ENCODE measurements at places on chromosomes 5 and 9. TPM values are rescaled to one million over a fixed set of nuclear protein-coding genes. Genes with fewer than 3 reads are reported as not detected.
A peak's percentile ranks its signal among the peaks of the same experiment; 100 is the strongest.

DNA sequence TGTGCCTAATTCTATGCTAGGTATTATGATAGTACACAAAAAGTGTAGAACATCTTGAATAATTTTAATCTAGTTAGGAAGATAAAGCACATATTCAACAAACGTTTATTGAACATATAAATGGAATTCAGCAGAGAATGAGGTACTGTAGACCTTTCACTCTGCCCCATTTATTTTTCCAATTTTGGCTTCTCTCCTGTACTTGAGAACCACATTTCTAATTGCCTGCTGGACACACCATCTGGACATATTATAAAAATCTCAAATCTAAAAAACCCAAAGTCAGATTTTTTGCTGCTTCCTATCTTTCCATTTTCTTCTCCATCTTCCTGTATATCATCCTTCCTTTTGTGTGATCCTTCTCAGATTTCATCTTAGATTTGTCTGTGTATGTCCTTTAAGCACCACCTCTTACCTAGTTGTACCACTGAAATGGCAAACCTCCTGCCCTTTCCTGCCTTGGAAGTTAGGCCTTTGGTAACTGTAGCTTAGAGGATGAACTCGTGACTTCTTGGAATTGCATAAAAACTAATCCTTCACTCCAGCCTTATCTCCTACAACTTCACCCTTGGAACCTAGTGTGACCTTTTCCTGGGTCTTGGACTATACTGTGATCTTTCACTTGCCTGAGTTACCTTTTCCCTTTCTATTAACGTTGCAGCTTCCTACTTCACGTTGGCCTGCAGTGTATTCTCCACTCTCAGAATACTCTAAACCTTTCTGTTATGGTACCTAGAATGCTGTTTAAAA is 8.8 kb downstream of the SLC26A2 start:
- DNase-seq, result no peak

The DNAJC21 gene
- total RNA-seq, result 24.8 TPM

DNA sequence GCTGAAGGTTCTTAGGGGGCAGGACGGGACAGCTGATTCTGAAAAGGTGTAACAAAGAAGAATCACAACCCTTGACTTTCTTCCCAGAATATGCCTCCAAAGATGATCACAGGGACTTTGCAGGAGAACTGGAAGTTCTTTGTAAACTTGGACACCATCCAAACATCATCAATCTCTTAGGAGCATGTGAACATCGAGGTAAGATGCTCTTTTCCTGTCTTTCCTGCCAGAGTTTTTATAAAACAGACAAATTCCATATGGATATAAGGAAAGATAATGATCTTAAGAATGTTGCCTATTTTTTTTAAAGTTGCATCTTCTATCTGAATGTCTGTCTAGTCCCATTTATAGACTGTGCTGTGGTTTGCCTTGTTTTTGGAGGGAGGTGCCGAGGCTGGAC is 87.9 kb downstream of the EQTN start:
- DNase-seq, result no peak

The GMCL2 gene
- not detected for total RNA-seq

GRCh38 chr9:85013703-85014102 is 344.2 kb downstream of the NTRK2 start:
- peak; percentile 82 for DNase-seq

GRCh38 chr5:132104556-132104955 is 31.0 kb downstream of the CSF2 start:
- peak; percentile 33 for DNase-seq

GRCh38 chr9:98043915-98044314 is 12.6 kb upstream of the NANS start:
- DNase-seq, result no peak

DNA sequence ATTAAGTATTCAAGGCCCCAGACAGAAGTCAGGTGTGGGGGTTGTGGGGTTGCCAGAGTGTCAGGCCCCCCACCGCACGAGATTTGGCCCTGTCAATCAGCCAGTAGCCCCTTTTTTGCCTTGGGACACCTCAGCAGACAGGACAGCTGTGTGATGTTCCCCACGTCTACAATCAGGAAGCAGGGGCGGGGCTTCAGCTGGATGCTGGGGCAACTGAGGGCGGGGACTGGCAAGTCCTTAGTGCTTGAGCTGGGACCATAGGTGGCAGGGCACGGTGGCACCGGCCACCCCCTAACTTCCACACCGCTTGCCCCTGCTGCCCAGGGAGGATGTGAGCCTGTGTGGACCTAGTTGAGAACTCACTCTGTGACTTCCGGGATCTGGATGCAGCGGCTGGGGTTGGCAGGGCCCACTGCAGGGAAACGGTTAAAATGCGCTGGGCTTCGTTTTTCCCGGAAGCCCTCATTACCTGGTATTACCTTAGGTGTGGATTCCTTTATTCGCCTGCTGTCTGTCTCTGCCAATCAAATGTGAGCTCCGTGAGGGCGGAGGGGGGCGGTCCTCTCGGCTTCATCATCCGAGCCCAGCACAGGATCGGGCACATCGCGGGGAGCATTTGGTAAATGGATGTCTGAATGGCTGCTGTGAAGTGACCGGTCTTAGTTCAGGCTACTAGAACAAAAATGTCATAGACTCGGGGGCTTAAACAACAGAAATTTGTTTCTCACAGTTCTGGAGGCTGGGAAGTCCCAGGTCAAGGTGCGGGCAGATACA is 7.5 kb upstream of the GTF3C5 start:
- DNase-seq, result no peak

The CDH6 gene
- total RNA-seq, result 207 TPM

Data from renal cortical epithelial cell (primary cell).